ENCODE measurements at places on chromosomes 16 and 17.

GRCh38 chr17:50538549-50539410 lies 6.2 kb downstream of the EPN3 start:
- no peak for DNase-seq

- no peak for DNase-seq
These were observed 22.3 kb upstream of the PRKAR1A start for GRCh38 chr17:68489919-68490318.

- DNase-seq = no peak
These were observed 29.8 kb downstream of the COX4I1 start for GRCh38 chr16:85829171-85829719.

DNA sequence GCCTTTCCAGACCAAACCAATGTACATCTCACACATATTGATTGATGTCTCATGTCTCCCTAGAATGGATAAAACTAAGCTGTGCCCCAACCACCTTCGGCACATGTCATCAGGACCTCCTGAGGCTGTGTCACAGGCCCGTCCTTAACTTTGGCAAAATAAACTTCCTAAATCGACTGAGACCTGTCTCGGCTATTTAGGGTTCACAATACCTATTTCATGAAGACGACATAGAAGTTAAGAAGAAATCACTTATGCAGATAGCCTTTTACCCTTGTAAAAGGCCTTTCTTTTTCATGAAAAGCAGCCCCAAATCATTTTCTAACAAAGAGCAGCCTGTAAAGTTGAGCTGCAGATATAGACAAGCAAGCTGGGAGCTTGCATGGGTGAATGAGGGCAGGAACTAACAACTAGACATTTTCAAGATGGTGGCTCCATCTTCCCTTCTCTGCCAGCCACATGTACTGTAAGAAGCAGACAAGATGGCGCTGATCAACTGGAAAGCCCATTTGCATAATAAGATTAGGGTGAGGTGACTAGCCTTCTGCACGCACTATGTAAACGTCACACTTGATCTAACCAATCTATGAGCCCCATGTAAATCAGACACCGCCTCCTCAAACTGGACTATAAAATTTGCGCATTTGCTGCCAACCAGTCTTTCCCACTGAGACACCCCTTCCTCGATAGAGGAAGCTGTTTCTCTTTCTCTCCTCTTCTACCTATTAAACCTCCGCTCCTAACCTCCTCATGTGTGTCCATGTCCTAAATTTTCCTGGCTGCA lies 4.7 kb upstream of the KDM8 start:
- no peak for DNase-seq

- no peak for DNase-seq
These were observed 56.4 kb downstream of the KANSL1 start for GRCh38 chr17:46136820-46137219.

DNA sequence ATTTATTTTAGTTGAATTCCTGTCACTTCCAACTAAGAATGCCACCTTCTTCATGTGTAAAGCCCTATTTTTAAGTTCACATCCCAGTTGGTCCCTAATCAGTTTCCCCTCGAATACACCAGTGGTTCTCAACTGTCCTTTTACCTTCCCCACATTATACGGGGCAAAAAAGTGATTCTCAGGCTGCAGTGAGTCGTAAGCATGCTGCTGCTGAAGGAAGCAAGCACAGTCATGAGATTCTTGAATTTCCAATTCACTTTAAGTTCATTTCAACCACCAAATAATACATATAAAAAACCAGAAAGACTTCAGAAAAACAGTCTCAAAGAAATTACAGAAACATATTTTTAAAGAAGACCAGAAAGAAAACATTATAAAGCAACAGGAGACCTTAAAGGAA lies 47.9 kb downstream of the UBE2G1 start:
- DNase-seq = no peak

DNA sequence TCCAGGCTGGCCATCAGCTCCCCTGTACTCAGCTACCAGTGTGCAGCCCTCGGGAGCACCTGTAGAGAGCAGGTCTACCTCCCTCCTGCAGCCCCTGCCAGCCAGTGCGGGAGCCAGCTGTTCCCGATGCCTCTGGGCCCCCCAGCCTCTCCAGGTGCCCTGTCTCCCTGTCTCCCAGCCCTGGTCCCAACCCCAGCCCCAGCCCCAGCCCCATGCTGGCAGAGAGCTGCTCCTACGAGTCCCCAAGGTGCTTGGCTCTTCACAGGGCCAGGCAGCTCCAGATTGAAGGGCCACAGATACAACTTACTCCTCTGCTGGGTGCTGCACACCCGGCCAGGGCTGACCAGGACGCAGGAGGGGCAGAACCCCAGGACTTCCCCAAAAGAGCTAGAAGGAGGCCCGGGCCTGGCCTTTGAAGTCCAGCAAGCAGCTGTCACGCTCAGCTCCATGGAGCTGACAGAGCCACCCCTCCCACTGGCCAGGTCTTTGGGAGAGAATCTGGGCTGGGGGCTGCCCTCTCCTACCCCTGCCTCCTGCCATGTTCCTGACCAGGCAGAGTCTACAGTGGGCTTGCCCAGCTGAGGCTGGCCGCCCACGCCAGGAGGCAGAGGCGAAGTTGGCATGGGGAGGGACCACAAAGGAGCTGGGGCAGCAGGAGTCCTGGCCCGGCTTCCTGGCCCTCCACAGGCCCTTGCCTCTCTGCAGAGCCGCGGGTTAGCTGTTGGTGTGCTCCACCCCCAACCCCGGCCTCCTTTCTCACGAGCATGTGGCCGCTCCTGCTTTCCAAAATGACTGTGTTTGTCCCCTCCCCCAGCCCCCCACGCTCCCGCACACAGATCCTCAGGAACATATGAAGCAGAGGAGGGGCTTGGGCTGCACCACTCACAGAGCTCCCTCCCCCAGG lies 9.5 kb upstream of the ADAM11 start:
- DNase-seq = peak; percentile 86

GRCh38 chr17:46875849-46876352 lies 24.5 kb downstream of the WNT9B start:
- DNase-seq = no peak

- DNase-seq = no peak
These were observed at the start of gene KRTAP2-4 for GRCh38 chr17:41065829-41066624. KRTAP2-4 (minus strand) TSS chr17:41065879; CDS start chr17:41065845, 34 bp downstream.

DNA sequence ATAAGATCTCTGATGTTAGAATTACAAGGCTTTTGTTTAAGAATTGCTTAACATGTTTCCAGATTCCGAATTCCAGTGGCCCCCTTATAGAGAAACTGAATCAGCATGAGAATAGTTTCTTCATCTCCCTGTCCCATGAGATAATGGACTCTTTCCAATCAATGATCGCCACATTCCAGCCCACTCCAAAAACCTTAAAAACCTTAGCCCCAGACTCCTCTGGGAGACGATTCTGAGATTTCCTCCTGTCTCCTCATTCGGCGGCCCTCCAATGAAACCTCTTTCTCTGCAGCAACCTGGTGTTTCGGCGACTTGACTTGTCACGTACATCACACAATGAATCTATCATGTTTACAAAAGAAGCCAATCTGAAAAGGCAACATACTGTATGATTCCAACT lies 197.1 kb upstream of the PSMD7 start:
- DNase-seq = no peak

- DNase-seq = peak; percentile 29
These were observed 399.9 kb upstream of the CDH11 start for GRCh38 chr16:65521633-65522328.

DNA sequence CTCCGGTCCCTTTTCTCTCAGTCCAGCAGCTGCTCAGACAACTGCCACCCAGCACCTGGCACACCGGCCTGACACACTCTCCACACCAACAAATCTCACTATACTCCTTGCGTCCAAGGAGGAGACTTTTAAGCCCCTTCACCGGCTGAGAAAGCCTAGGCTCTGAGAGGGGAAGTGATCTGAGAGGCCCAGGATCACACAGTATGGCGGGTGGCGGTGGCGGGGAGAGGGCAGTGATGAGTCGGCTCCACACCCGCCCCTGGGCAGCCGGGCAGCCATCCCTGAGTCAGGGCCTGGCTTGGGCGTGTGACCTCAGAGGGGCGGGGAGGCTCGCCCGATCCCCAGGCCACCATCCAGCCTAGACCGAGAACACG lies 569 bp downstream of the FLII start:
- peak; percentile 71 for DNase-seq

DNA sequence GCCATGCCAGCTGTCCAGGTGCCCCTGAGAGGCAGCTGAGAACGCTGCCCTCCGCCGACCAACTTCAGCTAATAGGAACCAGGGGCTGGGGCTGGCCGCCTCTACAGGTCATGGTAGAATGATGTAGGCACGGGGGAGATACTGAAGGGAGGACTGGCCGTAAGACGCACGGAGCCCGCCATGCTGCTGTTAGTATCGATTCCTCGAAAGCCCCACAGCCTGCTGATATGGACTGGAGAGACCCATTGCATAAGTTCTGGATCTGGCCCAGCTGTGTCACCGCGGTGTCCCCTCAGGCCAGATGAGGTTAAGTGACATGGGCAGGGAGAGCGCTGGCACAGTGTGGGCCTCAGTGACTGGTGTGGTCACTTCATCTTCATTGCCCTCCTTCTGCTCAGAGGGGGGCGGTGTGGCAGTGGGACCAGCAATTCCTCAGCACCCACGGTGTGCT lies 75.6 kb downstream of the AMFR start:
- no peak for DNase-seq

DNA sequence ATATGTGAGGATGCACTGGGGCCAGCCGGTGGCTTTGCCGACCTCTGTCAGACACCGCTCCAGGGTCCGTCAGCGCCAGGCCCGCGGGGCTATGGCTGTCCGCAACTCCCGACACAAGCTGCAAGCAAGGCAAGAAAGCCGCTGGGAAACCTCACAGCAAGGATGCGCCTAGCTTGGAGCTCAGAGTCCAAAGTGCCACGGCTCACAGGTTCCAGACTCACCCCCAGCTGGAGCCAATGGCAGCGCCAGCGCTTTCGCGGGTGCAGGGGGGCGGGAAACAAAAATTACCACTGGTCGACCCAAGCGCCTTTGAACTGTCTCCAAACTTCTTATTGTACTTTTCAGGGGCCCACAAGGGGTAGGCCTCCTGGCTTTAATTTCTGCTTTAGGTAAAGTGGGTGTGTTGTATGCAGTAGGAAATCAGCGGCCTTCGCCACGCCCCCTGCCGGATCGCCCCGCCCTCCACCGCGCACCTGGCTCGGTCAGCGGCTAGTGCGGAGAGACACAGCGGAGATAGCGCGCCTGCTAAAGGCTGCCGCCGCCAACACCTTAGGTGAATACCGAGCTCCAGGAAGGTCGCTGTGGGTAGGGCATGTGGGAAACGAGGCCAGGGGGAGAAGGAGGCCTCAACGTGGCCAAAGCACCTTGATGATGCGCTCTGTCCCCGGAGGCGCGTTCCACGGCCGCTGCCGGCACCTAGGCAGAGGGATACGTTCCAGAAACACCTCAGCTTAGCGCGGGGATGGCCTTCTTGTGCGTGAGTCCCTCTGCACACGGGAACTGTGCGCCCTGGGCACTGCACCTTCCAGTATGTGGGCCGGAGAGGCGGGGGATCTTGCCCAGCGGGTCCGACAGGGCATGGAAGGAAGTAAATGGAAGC lies 61.0 kb upstream of the RBL2 start:
- DNase-seq = no peak

DNA sequence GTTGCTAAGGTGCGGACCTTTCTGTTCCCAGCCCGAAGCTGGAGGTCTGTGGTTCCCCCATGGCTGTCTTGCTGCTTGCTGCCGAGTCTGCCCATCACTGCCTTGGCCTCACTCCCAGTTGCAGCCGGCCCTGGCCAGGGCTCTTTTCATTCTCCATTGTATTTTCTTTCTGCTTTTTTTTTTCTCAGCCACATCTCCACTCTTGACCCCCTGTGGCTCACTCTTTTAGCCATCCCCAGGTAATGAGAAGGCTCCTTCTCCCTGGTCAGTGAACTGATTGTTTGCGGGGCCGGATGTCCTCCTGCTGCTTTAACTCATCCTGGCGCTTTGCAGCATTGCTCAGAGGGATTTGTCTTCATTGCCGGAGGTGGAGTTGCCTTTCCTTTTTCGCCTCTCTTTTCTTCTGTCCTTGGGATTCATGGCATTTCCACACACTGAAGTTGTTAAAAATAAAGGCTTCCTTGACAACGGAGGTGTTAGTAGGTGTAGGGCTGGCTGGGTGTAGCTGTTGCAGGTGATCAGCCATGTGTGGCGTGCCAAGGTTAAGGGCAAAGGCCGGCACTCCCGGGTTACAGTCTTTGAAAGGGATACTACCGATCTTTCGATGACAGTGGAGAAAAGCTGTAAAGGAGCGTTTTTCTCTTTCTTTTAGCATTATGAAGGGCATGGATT lies 34.1 kb downstream of the MAP2K6 start:
- peak; percentile 63 for DNase-seq

- no peak for DNase-seq
These were observed 19.4 kb downstream of the KLHL36 start for GRCh38 chr16:84667600-84668309.

GRCh38 chr16:10824111-10824893 lies 5.7 kb upstream of the TVP23A start:
- DNase-seq = no peak

GRCh38 chr16:54927125-54928015 lies 3.3 kb upstream of the IRX5 start:
- no peak for DNase-seq

GRCh38 chr16:86050591-86051367 lies 151.8 kb downstream of the IRF8 start:
- peak; percentile 12 for DNase-seq

Data from right hindlimb (tissue), 1 donor.